ENCODE measurements at places on chromosomes 2 and 18.

DNA sequence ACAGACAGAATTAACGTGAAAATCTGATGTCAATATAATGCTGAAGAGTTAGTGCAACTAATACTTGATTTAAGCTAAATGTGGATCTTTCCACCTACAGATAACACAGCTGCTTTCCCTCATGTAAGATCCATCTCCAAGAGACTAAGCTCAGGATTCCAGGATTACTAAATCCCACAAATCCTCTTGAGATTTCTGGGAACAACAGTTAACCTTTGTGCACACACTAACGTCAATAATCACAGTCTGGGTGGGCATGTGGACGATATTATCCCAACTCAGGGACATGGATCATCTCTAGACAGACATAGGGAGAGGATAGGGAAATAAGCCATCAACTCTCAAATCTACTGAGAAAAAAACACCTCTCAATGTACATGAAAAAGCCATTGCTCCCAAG is 432.6 kb downstream of the SATB2 start:
- DNase-seq, result no peak

DNA sequence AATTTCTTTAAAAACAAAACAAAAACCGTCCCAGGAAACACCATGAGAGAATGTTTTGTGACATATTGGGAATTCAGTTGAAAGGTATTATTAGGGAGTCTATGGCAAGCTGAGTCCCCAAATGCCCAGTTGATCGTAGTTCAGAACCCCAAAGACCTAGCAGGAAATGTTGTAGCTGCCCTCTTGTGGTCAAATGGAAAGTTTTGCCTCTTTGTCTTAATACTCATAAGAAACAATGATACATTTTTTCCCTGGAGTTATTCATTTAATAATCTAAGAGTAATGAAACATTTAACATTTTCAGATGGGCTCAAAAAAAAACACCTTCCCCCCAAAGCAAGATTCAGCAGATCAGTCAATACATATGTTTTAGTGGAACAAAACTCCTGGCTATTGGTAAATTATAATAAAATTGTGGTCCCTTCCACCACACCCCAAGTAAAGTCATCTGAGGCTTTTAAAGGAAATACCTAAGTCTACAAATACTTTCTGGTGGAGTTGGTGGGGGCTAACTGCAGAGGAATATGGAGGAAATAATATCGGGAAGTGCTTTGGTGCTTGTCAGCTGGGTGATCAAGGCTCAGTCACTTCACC is 37.8 kb upstream of the EFEMP1 start:
- DNase-seq, result no peak

DNA sequence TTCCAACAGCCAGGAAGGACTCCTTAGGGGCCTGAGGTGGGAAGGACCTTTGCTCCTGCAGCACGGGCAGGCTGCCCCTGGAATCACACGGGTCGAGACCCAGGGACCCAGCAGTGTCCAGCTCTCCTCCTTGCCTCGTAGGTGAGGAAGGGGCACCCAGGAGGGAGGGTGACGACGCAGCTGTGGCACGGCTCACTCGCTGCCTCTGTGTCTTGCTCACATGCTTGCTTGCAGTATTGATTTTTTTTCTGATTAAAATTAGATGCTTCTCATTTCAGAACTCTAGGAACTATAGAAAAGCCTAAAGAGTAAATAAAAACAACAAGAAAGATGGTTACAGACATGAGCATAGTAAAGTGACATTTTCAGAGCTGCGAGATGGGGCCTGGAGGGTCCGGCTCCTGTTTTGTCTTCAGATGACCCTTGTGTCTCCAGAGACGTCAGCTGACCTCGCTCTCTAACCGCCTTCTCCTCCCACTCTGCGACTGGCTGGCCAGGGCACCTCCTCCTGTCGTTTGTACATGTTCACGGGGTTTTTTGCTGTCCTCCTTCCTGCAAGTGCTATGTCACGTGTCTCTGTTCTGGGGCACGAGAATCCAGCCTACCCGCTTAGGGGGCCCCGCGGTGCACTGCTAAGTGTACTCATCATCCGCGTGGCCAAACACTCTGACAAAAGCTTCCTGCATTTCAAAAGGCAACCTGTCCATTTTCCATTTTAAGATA is 65.7 kb upstream of the ZNF236 start:
- no peak for DNase-seq

GRCh38 chr2:1729242-1729641 is 15.1 kb downstream of the PXDN start:
- no peak for DNase-seq

DNA sequence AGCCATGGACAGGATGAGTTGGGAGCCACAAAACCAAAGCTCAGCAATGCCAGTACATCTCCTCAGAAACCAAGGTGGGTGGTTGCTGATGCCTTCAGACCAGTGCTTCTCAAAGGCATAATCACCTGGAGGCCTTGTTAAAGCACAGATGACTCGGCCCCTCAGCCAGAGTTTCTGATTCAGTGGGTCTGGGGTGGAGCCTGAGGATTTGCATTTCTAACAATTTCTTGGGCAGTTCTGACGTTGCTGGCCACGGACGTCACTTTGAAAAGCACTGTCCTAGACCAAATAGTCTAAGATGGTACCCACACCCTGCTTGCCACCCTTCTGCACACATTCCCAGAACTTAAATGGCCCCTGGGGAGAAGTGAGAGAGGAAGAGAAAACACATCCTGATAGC is 24.1 kb upstream of the CDH2 start:
- no peak for DNase-seq

Data from stimulated activated CD8-positive, alpha-beta memory T cell treated with anti-CD3 and anti-CD28 coated beads, Interleukin-7, amount 100 ng/mL, for 1 hour (primary cell).